ENCODE measurements at places on chromosomes 3 and 15.

GRCh38 chr3:153282355-153282754 is 120.3 kb downstream of the RAP2B start:
- DNase-seq, result no peak
- no peak overlapping the region for H3K27ac ChIP-seq
- no peaks in the 10 kb centered on the region for H3K27me3 ChIP-seq
- H3K36me3 ChIP-seq, result no peaks in the 10 kb centered on the region
- H3K4me3 ChIP-seq, result no peak overlapping the region

GRCh38 chr3:9032231-9032777 is 69.0 kb upstream of the RAD18 start:
- peaks cover 2% of the 10 kb centered on the region for H3K36me3 ChIP-seq
- H3K4me1 ChIP-seq, result no peaks in the 10 kb centered on the region
- no peak overlapping the region for H3K27ac ChIP-seq
- H3K4me3 ChIP-seq, result no peak overlapping the region
- H3K27me3 ChIP-seq, result peaks cover 27% of the 10 kb centered on the region

GRCh38 chr3:17151598-17152373 is 267.0 kb downstream of the PLCL2 start:
- H3K27ac ChIP-seq, result peak overlapping the region; percentile 76
- peaks cover 48% of the 10 kb centered on the region for H3K4me1 ChIP-seq
- DNase-seq, result peak; percentile 80
- no peaks in the 10 kb centered on the region for H3K27me3 ChIP-seq
- peak overlapping the region; percentile 71 for H3K4me3 ChIP-seq

- no peak overlapping the region for H3K4me3 ChIP-seq
- no peaks in the 10 kb centered on the region for H3K36me3 ChIP-seq
- H3K27me3 ChIP-seq, result no peaks in the 10 kb centered on the region
- peaks cover 6% of the 10 kb centered on the region for H3K4me1 ChIP-seq
- no peak for DNase-seq
Measured at GRCh38 chr3:106611841-106612240, 743.0 kb upstream of the CBLB start.

DNA sequence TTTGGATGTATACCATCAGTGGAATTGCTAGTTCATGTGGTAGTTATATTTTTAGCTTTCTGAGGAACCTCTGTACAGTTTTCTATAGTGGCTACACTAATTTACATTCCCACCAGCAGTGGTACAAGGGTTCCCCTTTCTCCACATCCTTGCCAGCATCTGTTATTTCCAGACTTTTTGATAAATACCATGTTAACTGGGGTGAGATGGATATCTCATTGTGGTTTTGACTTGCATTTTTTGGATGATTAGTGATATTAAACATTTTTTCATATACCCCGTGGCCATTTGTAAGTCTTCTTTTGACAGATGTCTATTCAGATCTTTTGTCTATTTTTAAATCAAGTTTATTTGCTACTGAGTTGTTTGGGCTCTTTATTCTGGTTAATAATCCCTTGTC is 455.6 kb upstream of the RARB start:
- no peaks in the 10 kb centered on the region for H3K27me3 ChIP-seq
- H3K4me1 ChIP-seq, result no peaks in the 10 kb centered on the region
- DNase-seq, result no peak
- H3K36me3 ChIP-seq, result no peaks in the 10 kb centered on the region

- H3K27ac ChIP-seq, result no peak overlapping the region
- no peaks in the 10 kb centered on the region for H3K36me3 ChIP-seq
- no peak overlapping the region for H3K4me3 ChIP-seq
- H3K27me3 ChIP-seq, result peaks cover 51% of the 10 kb centered on the region
- DNase-seq, result no peak
- H3K4me1 ChIP-seq, result no peaks in the 10 kb centered on the region
Measured at GRCh38 chr15:34472947-34473346, 35.3 kb upstream of the GOLGA8A start.

DNA sequence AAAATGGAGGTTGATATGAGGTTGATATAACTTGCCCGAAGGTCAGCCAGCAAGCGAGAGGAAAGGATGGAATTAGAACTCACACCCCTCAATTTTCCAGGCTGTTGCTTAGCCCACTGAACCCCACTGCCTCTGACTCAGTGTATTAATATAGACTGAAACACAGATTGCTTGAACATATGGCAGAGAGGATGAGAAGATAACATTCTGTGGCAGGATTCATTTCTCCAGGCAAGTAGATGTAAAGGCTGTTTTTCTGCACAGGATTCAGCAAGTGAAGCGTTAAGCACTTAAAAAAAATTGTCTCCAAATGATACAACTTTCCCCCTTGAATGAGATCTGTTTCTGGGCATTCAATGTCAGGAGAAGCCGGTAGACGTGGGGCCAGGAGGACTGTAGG is 335.2 kb downstream of the GAP43 start:
- DNase-seq, result no peak
- no peaks in the 10 kb centered on the region for H3K4me1 ChIP-seq
- no peaks in the 10 kb centered on the region for H3K36me3 ChIP-seq
- H3K27me3 ChIP-seq, result no peaks in the 10 kb centered on the region

- DNase-seq, result no peak
- no peak overlapping the region for H3K4me3 ChIP-seq
- no peaks in the 10 kb centered on the region for H3K4me1 ChIP-seq
- H3K27me3 ChIP-seq, result no peaks in the 10 kb centered on the region
Measured at GRCh38 chr15:43165801-43166325, 19.3 kb upstream of the CCNDBP1 start.

GRCh38 chr15:41730543-41730942 is 43.7 kb upstream of the MAPKBP1 start:
- DNase-seq, result no peak
- peaks cover 39% of the 10 kb centered on the region for H3K36me3 ChIP-seq
- H3K4me3 ChIP-seq, result no peak overlapping the region
- peaks cover 8% of the 10 kb centered on the region for H3K4me1 ChIP-seq

DNA sequence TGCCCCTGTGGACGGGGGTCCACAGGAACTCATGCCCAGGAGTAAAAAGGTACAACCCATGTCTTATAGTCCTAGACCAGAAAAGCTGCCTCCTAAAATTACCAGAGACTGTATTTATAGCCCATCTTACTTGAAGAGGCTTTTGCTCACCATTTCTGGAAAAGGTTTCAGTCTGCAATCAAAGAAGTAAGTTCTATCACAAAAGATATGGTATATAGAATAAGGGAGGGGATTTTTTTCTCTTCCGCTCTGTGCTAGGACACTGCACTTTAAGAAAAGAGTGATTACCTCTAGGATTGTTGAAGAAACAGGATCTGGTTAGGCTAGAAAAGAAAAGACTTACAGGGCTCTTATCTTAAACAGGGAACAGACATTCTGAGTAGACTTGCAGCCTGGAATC is 2.6 kb downstream of the SSUH2 start:
- no peak for DNase-seq
- H3K27me3 ChIP-seq, result peaks cover 36% of the 10 kb centered on the region
- peaks cover 3% of the 10 kb centered on the region for H3K36me3 ChIP-seq
- H3K27ac ChIP-seq, result no peak overlapping the region
- no peaks in the 10 kb centered on the region for H3K4me1 ChIP-seq

All from central memory CD8-positive, alpha-beta T cell (primary cell).